ENCODE measurements at places on chromosomes 7 and 10.
A peak's percentile ranks its signal among the peaks of the same experiment; 100 is the strongest.

DNA sequence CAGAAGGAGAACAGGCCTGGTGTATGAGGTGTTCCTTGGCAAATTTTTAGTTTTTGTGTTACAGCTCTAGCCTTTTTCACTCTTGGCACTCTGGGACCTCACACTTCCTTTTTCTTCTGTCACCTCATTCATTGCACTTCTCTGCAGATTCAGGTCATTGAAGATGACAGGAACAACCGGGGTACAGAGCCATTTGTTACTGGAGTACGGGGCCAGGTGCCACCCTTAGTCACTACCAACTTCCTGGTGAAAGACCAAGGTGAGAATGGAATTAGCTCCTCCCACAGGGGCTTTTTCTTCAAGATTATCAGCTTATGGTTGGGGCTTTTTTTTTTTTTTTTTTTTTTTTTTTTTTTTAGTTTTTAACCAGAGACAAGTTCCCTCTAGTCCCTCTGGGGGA lies 18.5 kb upstream of the CHCHD1 start:
- no peak for DNase-seq

DNA sequence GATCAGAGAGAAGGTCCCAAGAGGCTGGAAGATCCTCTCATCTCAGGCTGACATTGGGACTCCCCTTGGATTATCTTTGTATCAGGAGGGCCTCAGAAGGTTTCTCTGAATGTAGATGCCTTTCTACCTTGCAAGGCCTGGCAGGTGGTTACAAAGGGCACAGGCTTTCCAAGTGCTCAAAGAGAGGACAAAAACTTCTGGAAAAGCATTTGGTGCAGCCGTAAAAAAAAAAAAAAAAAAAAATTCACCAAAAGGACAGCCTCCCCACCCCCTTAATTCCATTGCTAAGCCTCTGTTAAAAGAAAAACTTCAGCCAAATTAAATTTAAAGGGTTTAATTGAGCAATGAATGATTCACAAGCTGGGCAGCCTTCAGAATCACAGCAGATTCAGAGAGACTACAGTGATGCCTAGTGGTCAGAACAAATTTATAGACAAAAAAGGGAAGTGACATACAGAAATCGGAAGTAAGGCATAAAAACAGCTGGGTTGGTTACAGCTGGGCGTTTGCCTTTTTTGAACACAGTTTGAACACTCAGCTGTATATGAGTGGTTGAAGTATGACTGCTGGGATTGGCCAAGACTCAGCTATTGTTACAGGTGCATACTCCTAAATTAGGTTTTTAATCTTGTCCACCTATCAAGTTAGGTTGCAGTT lies 42.5 kb upstream of the LRGUK start:
- DNase-seq = no peak

DNA sequence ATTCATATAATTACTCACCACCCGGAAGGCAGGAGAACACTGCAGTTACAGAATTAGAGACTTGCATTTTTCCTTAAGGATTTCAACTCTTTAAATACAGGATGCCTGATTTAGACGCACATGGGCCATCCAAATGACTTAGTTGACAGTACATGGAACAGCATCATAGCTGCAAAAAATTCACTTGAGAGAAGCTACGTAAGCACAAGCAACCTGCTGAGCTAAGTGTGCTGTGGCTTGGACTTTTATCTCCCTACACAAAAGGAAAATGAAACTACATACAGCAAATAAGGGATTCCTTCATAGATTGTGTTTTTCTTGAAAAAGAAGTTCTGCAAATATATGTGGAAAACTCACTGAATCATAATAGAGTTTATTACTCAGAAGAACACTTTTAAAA lies 152.6 kb downstream of the POU6F2 start:
- no peak for DNase-seq

DNA sequence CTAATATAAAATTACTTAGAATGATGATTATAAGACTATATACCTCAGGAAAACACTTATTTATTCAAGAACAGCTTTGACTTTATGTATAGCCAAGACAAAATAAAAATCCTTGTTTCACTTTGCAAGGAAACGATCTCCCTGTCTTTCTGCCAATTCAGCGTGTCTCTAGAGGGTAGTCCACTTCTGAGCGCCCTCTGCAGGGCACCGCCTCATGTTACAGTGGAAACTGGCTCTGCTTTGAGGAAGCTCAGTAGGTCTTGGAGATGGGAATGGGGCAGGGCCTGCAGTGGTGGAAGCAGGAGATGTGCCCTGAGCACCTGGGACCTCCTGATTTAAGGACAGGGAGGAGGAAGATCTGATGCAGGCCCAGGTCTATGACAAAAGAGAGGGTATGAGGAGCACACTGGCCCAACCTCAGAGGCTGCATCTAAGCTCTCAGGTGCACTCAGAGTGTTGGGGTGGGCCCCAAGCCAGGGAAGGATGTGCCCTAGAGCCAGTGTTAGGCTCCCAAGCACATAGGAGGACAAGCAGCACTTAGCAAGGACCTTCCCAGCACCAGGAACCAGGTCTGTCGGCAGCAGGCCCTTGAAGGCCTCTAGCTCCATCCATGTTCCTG lies 481.0 kb downstream of the TNS3 start:
- DNase-seq = no peak

DNA sequence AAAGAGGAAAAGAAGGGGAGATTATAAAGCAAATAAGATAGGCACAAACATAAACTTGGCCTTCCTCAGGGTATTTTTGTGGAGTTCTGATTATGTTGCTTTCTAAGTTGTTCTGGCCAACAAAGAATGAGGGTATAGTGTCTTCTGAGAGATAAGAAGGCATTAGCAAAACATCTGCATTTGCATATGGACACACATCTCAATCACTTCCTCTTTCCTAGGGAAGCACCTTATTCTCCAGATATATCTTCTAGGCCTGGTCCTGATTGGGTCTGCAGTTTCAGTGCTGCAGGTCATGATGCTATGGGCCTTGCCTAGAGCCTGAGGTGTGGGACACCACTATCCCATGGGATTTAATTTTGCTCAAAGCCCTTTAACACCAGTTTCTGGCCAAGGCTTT lies 308.8 kb upstream of the PHYHIPL start:
- DNase-seq = no peak

- peak; percentile 54 for DNase-seq
Measured at GRCh38 chr10:75431180-75432111, at the start of gene LRMDA. LRMDA (plus strand) TSS chr10:75431624.

DNA sequence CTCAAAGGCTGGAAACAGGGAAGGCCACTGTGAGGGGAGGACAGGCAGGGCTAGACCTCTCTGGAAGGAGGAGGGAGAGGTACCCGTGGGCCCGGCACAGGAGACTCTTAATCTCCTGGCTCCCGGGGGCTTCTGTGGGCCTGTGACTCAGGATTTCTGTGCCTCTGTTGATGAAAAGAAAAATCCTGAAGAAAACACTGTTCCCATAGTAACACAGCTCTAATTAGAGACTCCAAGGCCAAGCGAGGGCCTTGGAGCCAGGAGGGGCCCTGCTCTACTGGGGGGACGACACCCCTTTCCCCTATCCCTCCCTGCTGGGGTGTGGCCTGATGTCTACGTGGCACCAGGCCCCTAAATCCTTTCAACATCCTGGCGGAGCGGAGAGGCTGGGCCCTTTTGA lies 174.1 kb upstream of the TNRC18 start:
- no peak for DNase-seq

- no peak for DNase-seq
Measured at GRCh38 chr7:66504131-66504530, 124.5 kb upstream of the KCTD7 start.

GRCh38 chr10:124670849-124671248 lies 73.3 kb downstream of the FAM53B start:
- no peak for DNase-seq

- no peak for DNase-seq
Measured at GRCh38 chr7:71770269-71770907, 638.4 kb downstream of the GALNT17 start.

DNA sequence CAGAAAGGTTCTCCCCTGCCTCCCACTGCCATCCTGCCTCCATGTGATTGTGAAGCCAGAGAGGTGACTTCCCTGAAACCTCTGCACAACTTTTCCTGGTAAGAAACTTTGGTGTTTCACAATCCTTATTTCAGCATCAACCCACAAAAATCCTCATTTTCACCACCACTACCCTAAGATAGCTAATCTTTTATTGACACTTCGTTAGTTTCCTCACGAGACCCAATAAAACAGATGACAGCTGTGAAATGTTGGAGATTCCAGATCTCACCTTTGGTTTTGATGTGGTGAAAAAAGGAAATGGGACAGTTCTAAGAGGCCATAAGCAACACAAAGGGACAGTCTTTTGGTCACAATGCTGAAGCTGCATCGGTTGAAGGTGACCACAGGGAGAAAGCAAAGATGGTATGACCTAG lies 59.9 kb upstream of the TM9SF3 start:
- DNase-seq = no peak

GRCh38 chr7:96238976-96239766 lies 82.7 kb downstream of the SLC25A13 start:
- DNase-seq = no peak

DNA sequence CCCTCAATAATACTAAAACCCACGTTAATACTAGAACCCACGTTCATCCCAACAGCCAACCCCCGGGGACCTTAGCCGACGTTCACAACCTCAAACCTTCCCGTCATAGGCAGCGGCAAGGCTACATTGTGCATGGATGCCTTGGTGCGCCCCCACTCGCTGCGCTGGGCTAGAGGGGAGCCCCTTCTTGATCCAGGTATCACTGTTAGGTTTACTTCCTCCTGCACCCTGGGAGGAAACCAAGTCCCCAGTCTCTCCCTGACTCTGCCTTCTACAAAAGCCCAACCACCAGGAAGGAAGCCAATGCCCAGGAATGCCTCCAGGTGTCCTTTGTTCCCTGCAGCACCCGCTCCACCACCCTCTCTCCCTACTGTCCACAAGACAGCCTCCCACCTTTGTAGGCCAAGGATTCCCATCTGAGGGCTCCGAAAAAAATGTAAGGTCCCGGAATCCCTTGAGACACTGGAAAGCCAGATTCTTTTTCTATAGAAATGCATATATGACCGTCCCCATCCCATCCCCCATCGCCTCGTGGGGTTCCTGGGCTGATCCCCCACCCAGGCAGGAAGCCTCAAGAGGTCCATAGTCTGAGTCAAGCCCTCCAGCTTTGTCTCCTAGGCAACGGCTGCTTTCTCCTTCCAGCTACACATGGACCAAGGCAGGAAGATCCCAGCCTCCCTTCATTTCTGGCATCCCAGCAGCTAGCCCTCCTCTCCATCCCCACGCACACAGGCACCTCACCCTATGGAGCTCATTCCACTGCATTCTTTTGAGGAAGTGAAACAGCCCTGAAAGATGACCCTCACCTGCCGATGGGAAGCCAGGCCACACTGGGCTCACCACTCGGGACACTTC lies 25.2 kb downstream of the CTBP2 start:
- DNase-seq = no peak

DNA sequence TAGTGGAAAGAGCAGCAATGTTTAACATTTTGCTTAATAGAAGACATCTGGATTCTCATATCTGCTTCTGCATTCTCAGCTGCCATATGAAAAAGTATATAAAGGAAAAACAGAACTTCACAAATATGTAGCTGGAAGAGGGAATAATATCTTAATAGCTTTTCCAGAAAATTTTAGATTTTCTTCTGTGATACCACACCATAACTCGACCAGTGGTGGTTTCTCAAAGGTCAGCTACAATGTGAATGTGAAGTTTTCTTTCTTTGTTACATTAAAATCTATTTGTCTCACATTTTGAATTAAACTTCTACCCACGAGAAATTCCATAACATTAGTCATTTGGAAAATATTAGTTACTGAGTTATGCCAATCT lies 339.8 kb downstream of the PARD3 start:
- DNase-seq = no peak

DNA sequence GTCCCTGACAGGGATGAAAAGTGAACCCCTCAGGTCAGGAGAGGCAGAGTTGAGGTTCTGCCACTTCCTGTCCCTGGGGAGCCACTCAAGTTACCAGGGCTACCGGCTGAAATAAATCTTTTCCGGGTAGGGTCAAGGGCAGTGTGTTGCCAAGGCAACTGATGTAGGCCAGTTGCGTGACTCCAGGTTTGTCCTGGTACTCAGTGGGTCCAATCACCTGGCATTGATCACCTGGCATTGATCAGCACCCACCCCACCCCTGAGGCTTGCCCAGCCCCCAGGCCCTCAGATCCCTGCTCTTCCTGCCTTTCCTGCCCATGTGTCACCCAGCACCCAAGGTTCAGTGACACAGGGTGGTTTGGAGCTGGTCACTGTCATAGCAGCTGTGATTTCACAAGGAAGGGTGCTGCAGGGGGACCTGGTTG lies 5.9 kb downstream of the SAP25 start:
- no peak for DNase-seq

- no peak for DNase-seq
Measured at GRCh38 chr10:77252380-77253146, 385.0 kb downstream of the KCNMA1 start.

DNA sequence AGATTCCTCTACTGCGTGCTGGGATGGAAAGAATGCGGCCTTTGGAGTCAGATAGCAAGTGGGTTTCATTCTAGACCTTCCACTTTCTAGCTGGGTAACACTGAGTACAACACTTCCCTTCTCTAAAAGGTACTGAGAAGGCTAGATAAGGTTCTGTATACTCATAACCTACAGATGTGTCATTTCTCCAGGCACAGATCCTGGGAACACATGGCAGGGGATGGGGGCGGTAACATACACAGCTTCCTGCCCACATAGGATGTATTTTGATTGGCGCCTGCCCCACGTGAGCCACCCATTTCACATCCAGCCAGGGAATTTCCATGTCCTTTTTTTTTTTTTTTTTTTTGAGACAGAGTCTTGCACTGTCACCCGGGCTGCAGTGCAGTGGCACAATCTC lies 31.8 kb downstream of the KLRG2 start:
- no peak for DNase-seq

- DNase-seq = no peak
Measured at GRCh38 chr10:62554632-62555199, 180.5 kb downstream of the ZNF365 start.

GRCh38 chr7:69364813-69365643 lies 233.2 kb upstream of the AUTS2 start:
- no peak for DNase-seq

GRCh38 chr10:101766753-101767599 lies 8.9 kb downstream of the FGF8 start:
- DNase-seq = no peak

DNA sequence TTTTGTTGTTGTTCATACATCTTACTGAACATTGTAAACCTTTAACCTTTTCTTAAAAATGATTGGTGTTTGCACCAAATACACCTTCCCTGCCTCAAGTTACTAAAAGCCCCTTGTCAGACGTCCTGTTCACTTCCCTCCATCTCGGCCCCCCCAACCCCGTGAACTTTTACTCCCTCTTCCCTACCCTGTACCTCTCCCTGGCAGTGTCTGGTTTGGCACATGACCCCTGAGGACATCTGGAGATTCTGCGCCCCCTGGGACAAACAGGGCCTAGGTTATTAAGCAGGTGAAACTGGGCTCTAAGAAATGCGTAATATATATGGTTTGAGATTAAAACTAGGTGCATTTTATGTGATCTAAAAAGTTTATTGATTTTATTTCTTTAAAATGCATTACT lies 1.4 kb downstream of the PPP2R2D start:
- no peak for DNase-seq
